ENCODE measurements at places on chromosomes 5 and 9.

DNA sequence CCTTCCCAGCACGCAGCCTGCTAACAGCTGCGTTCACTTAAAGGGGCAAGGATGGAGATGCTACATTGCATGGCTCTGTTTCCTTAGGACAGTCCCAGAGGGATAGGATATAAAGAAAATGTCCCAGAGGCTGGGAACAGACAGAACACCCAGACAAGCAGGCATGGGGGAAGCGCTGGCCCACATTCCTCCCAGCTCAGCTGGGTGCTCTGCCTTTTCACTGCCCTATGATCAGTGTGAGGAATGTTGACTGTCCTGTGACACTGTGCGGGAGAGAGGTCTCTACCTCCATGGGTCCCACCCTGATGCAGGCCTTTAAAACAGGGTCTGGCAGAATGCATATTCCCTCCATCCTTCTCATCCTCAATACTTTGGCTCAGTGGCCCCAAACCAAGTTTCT lies 459.4 kb upstream of the DMAC1 start:
- DNase-seq = no peak

DNA sequence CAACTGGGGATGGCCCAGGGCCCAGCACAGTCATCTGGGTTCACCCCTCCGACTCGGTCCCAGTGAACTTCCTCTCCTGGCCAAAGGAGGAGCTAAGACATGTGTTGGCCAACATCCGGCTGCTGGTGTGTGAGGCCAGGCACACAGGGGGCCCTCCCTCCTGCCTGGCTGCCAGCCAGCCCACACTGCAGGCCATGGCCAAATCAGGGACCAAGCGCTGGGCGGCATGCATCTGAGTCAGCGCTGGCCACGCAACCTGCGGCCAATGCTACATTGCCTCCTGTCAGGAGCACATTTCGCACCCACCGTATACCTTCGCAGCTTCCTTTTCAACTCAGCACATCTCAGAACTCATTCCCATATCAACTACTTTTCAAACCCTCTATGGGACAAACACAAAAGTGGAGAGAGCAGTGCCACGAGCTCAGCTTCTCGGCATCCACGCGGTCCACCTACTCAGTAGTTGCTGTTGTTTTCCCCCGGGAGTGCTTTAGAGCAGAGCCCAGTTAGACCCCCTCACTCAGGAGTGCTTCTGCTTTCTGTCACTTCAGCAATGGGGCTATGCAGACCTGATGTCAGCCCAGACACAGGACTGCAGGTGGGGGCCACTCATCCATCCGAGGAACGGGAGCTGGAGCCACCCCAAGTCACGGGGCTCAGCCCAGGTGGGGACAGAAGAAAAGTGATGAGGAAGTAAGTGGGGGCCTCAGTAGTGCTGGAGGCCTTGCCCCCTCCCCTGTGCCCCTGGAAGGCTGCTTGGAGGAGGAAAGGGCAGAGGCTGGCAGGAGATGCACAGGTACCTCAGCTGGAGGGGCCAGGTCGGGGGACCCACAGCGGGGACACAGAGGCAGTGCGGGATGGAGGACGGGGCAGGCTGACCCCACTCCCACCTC lies 13.9 kb downstream of the NINJ1 start:
- DNase-seq = peak; percentile 66

GRCh38 chr5:139904816-139905661 lies 109.4 kb downstream of the PSD2 start:
- no peak for DNase-seq

- DNase-seq = no peak
These were observed 67.8 kb downstream of the PCSK5 start for GRCh38 chr9:75958226-75958625.

- no peak for DNase-seq
These were observed 1.1 kb upstream of the OTULINL start for GRCh38 chr5:14580398-14581034.

DNA sequence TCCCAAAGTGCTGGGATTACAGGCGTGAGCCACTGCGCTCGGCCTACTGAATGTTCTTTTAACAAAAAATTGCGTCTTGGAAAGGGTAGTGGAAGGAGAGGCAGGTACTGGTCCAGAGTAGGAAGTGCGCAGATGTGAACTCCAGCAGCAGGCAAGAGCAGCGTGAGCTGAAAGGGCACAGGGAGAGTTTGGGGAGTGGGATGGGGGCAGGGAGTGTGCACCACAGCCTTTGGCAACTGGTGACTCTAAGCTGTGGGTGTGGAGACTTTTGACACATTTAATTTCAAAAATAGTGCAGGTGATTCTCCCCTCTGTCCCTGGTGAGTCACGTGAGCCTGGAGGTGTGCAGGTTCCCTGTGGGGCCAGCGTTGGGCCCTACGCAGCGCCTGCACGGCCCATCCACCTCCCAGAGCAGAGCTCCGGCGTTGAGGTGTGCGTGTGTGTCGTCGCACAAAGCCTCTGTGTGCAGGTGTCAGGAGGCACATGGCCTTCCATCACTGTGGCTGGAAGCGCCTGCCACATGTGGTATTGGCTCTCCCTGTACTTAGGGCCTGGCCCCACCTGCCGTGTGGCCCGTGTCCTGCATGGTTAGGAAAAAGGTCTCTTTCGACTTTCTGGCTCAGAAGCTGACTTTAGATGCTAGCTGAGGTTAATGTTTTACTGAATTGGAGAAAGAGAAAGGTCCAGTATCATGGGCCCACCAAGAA lies 11.5 kb downstream of the SQSTM1 start:
- no peak for DNase-seq

DNA sequence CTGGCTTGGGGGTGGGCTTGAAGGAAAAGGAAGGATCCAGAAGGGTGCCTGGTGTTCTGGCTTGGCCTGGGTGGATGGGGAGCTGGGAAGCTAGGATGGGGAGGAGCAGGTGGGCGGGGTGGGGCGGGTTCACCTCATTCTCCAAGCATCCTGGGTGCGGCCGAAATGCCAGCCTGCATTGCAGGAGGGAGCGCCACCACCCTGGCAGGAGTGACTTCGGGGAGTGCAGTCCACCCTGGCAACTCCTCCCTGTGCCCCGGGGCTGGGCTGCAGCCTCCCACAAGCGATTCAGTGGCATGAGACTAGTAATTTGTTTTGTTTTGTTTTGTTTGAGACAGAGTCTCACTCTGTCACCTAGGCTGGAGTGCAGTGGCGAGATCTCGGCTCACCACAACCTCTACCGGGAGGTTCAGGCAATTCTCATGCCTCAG lies 5.5 kb downstream of the TTC16 start:
- DNase-seq = no peak

DNA sequence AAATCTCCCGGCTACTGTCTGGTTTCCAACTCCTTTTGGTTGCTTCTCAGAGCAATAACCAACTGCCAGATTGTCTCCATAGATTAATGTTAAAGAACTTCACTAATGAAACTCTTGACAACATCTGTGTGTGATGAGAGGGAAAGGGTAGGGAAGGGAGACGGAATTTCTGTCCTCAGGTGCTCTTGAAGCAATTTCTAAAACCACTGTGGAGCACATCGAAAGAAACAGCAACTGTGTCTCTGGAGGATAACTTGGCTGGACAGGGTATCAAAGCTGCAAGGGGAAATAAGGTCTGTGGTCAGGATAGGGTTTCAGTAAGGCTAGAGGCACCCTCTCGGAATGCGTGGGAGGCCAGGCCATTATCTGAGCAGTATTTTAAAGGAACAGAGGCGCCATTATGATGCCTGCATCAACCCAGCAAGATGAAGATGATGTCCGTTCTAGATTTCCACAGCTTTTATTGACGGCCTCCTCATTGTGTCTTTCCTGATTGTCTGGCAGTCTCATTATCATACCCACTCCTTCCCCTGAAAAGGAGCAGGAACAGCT lies 76.6 kb downstream of the RORB start:
- DNase-seq = no peak

DNA sequence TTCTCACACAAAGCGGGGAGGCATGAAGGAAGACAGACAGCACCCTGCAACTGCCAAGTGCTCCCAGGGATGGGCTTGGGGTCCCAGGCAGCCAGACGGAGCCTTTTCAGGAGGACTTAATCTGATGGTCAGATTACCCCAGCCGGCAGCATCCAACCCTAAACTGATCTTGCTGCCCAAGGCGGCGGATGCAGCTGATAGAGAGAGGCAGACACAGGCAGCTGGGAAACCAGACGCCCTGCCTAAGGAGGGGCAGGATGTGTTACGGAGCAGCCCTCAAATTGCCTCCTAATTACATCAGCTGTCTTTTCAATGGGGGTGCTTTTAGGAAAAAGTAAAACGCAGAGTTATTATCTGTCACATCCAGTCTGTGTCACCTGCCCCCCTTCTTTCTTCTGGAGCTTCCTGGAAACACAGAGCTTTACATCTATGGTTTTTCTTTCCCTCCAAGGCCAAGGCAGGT lies 190.9 kb upstream of the PANK3 start:
- no peak for DNase-seq

GRCh38 chr5:157458835-157459234 lies 1.2 kb upstream of the NIPAL4 start:
- no peak for DNase-seq

DNA sequence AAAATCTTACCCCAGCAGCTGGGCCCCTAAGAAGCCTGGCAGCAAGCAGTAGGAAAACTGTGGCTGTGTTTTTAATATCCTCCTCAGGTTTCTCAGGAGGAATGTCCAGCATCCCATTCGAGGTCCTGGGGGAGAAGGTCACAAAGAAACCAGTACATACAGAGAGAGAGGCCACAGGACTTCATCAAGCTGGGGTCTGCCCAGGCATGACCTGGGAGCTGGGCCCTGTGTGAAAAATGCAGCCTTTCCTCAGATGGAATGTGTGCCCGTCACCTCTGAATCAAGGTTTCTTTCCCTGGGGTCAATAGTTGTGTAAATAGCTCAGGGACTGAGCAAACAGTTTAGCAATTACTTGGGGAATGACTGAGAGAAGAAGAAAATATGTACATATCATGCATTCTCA lies 33.9 kb upstream of the RAD23B start:
- no peak for DNase-seq

DNA sequence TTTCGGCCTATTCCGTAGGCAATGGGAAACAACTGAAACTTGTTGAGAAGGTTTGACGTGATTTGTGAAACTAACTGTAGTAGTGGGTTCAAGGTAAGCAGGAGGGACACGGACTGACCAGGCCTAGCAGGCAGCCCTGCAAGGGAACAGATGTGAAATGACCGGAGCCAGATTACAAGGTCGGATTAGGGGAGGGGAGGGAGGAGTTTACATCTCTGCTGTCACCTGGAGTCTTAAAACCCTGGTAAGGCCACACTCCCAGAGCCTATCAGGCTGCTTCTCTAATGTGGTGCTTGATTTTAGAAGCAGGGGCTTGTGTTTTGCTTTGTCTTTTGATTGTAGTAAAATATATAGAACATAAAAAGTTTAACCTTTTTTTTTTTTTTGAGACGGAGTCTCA lies 3.5 kb upstream of the SPTAN1 start:
- no peak for DNase-seq

DNA sequence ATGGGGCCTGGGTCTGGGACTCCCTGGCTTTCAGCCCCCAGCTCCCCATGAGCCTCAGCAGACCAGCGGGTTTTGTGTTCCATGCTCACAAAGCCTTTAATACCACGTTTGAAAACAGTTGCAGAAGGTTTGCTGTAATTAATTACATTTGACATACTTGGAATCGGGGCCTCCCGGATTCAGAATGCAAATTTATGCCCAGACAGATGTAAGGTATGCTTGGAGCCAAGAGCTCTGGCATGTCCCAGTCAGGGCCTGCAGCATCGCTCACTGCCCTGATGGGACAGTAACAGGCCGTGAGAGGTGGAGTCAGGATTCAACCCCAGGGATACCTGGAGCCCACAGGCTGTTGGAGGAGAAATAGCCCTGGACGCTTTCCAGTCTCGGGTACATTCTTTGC lies 12.2 kb downstream of the ZNF618 start:
- no peak for DNase-seq

DNA sequence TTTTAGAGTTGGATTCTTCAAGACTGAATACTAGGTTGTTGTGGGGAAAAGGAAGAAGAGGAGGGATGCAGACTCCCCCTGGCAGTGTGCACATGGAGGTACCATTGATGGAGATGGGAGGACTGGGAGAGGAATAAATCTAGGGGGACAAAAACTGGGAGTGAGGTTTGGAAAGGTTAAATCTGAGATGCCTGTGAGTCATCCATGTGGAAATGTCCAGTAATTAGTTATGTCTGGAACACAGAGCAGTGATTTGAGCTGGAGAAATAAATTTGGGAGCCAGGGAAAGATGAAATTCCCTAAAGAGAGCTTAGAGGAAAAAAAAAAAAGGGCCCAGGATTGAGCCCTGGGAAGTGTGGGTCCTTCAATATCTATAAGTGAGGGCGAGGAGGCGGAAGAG lies 8.0 kb upstream of the CCIN start:
- no peak for DNase-seq

DNA sequence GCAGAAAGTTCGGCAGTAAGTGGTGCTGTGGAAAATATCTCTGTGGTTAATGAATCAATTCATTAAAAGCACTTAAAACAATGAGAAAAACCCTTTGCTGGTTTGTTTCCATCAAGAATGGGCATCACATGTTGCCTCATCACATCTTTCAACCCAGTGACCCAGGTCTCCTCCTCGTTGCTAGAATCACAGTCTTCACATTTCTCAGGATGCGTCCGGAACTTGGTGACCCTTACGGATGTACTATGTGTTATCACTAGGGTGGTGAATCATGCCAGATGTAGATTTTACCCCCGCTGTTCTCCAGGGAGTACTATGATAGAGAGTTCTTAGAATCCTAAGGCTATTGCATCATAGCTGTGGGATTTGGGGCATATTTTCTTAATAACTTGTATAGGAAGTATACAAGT lies 217.9 kb upstream of the KLF4 start:
- DNase-seq = no peak

DNA sequence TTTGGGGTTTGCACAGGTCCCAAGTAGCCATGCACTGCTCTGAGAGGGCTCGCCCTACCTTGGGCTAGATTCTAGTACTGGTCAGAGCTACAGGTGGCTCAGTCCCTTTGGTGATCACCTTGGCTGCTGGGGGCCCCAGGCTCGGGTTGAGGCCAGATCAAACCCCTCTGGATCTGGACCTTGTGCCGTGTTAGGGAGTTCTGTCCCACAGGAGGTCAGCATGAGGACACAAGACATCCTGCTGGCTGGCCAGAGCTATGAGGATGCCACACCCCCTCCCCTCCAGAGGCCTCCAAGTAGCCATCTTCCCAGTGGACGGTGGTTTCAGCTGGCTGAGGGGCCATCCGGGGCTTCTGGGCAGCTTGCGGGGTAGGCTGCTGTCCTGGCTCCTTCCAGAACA lies 10.6 kb downstream of the CDK20 start:
- no peak for DNase-seq

GRCh38 chr5:153456993-153457392 lies 33.5 kb upstream of the GRIA1 start:
- no peak for DNase-seq

GRCh38 chr9:129458155-129458661 lies 162.7 kb downstream of the C9orf50 start:
- no peak for DNase-seq

DNA sequence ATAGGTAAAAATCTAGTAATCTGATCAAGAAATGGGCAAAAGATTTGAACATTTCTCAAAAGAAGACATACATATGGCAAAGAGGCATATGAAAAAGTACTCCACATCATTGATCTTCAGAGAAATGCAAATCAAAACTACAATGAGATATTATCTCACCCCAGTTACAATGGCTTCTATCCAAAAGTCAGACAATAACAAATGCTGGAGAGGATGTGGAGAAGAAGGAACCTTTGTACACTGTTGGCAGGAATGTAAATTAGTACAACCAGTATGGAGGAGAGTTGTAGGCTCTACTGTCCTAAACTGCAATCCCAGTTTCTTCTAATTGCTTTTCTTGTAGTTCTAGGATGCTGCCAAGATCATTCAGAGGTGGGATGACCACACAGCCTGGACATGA lies 193.5 kb upstream of the RFX3 start:
- DNase-seq = no peak

GRCh38 chr9:84781931-84782866 lies 112.7 kb downstream of the NTRK2 start:
- DNase-seq = no peak

- DNase-seq = no peak
These were observed 162.3 kb upstream of the ZNF462 start for GRCh38 chr9:106700676-106701075.
